ENCODE measurements at places on chromosomes 3 and 15.
A peak's percentile ranks its signal among the peaks of the same experiment; 100 is the strongest.

DNA sequence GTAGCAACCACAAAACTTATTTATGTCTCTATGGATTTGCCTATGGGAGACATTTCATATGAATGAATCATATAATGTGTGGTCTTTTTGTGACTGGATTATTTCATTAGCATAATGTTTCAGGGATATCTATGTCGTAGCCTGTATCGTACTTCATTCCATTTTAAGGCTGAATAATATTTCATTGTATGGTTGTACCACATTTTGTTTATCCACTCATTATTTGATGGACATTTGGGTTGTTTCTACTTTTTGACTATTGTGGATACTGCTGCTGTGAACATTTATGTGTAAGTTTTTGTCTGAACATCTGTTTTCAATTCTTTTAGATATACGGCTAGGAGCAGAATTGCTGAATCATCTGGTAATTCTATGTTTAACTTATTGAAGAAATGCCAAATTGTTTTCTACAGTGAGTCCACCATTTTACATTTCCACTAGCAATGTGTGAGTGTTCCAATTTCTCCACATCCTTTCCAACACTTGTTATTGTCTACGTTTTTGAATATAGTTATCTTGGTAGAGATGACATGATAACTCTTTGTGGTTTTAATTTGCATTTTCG, 134.4 kb upstream of the DAZL start:
- DNase-seq = no peak

DNA sequence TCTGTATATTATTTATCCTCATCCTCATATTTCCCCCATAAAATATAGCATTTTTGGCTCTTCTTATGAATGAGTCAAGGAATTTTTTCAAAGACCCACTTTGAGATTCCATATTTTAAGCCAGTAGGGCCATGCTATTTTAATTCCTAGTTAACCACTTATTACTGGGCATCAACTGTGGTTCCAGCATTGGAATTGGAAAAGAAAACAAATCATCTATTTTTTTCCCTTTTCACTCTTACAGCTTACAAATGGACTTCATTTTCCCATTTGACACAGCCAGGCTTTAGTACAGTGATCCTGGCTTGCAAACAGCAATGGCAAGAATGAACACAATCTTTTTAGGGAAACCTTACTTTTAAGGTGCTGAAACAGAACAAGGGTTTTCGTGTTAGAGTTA, 19.4 kb upstream of the PLCL2 start:
- DNase-seq = no peak

DNA sequence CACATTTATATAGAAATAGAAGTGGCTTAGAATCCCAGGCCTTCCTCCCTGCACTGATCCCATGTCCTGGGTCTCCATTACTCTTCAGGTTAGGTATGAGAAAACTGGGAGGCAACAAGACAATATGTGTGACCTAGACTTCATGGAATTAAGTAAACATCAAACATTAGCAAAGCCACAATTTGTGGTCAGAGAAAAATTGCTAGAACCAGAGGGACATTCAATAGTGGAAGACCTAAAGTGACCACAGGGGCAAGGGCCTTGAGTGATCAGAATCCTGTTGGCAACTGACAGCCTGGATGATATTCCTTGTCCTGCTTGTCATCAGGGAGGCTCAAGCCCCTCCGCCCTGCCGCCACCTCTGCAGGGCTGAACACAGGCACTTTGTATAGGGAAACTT, 322.8 kb upstream of the CTNNB1 start:
- no peak for DNase-seq

DNA sequence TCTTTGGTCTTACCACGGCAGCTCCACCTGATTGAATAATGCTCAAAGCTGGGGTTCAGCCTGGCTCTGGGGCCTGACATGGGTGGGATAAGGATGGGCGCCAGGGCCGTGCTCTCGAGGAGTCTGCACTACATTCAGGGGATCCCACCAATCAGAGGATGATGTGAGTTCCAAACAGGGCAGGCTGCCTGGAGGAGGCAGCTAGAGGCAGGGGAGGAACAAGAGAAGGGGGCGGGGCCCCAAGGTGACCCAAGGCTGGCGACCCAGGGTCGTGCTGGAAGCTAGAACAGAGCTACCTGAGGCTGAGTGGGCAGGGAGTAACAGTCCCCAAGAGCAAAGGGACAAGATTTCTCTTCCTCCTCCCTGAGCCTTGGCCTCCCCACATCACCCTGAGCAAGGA, 56.1 kb downstream of the PCSK6 start:
- no peak for DNase-seq

DNA sequence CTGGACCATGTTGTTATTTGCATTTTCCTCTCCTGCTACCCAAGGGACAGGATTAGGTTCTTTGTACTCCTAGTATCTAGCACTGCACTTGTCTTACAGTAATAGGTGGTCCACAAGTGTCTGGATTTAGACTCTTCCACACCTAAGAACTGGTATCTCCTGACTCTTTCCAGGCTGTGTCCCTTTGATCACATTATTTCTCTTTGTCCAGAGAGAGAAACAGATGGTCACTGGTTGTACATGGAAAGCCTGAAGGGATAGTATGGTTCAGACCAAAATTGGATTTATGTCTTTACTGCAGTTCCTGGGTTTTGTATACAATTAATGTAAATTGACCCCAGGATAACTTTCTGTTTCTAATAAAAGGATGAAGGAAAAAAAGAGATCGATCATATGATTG, 64.0 kb downstream of the PDE8A start:
- no peak for DNase-seq

- DNase-seq = no peak
Measured at GRCh38 chr3:129519449-129519848, 9.0 kb upstream of the RHO start.

GRCh38 chr15:52670087-52670486, 9.1 kb downstream of the ATOSA start:
- DNase-seq = no peak

- DNase-seq = no peak
Measured at GRCh38 chr3:37458162-37459120, 284.1 kb upstream of the LRRFIP2 start.

- peak; percentile 84 for DNase-seq
Measured at GRCh38 chr3:127392156-127392490, 104.3 kb upstream of the PRR20G start.

- DNase-seq = no peak
Measured at GRCh38 chr3:70464876-70465275, 152.4 kb upstream of the MDFIC2 start.

GRCh38 chr3:157436583-157437291, at the start of gene PTX3:
Gene PTX3 (plus strand): TSS chr3:157436850. CDS start chr3:157436934, 84 bp downstream.
- no peak for DNase-seq

GRCh38 chr3:193572426-193572908, 17.8 kb upstream of the ATP13A4 start:
- DNase-seq = no peak

- DNase-seq = no peak
Measured at GRCh38 chr3:144415492-144415891, 443.9 kb downstream of the DIPK2A start.

DNA sequence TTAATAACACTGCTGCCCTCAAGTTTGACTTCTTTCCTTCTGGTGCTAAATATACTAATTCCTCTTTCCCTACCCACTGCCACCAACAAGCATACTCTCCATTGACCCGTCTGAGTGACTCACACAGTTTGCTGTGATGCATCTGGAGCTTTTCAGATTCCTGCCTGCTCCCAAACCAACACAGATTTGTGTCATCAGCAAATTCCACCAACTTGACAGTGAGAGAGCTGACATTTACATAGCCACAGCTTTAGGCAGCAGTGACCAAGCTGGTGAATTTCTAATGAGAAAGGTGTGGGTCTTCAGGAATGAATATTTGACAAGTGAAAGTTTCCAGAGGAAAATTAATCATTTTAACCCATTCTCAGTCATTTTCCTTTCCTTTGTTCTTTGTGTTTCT, 96.5 kb upstream of the PRICKLE2 start:
- no peak for DNase-seq

- DNase-seq = no peak
Measured at GRCh38 chr3:44887101-44887500, 12.7 kb downstream of the TGM4 start.

GRCh38 chr15:47422881-47423665, 294.2 kb upstream of the SEMA6D start:
- no peak for DNase-seq

DNA sequence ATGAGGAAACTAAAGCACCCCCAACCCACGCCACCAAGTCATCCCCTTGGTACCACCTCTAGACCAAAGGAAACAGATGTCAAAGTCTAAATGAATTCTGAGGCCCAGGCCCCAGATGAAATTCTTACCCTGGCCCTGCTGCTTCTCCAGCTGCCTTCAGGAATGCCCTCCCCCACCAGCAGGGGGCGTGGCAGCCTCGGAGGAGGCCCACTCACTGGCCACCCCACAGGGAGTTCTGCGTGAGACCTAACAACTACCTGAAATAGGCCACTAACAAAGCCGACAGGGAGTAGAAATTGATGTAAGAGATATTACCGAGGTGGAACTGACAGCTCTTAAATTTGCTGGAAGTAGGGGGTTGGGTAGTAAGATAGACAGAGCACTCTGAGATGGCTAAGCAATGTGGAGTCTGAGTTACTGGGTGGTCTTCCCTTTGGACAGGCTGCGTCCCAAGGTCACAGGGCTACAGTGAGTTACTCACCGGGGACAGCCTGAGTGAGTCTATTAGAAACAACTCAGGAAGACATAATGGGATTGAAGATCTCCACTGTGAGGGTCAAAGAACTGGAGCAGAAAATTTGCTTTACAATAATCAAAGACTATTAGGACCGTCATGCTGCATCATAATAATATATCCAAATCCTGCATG, 240.7 kb downstream of the SHOX2 start:
- DNase-seq = no peak
